Adrenal gland (tissue), 19 donors: ENCODE measurements at places on chromosomes 5 and 9. TPM values are rescaled to one million over a fixed set of nuclear protein-coding genes. Genes with fewer than 3 reads are reported as not detected.

The IFNA13 gene
- not detected for total RNA-seq

The EIF4E1B gene
- total RNA-seq, result not detected

The TSC1 gene
- 54.0 TPM for total RNA-seq

The S1PR3 gene
- 44.1 TPM for total RNA-seq

The KIF4B gene
- total RNA-seq, result not detected

The PCDHAC2 gene
- 0.52 TPM for total RNA-seq

The ADAMTS13 gene
- total RNA-seq, result 1.8 TPM

DNA sequence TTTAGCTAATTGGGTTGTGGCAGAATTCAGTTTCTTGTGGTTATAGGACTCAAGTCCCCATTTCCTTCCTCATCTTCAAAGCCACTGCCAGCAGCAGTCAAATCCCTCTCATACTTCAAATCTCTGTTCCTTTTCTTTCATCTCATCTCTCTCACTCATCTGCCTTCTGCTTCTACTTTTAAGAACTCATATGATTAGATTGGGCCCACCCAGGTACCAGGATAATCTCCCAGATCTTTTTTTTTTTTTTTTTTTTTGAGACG, 8.0 kb upstream of the REEP5 start:
- no peak overlapping the region for H3K27ac ChIP-seq
- no peak for DNase-seq
- no peak overlapping the region for H3K4me3 ChIP-seq
- H3K36me3 ChIP-seq, result no peaks in the 10 kb centered on the region
- no peaks in the 10 kb centered on the region for H3K27me3 ChIP-seq
- no peaks in the 10 kb centered on the region for H3K4me1 ChIP-seq

DNA sequence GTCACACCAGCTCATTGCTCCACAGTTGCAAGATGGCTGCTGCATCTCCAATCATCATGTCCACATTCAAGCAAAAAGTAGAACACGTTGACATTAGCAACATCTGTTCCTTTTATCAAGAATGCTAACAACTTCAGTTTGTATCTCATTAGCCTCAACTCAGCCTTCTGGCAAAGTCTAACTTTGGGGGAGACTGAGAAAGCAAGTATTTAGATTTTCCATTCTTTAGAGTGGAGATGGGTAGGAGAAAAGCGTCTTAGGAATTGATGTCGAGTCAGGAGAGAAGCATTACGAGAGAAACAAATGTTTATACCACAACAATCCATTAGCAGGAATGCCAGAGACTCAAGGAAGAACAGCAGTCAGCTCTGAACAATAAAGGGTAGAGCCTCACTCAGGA, 446.3 kb downstream of the ENC1 start:
- H3K27ac ChIP-seq, result no peak overlapping the region
- no peaks in the 10 kb centered on the region for H3K36me3 ChIP-seq
- H3K4me1 ChIP-seq, result no peaks in the 10 kb centered on the region
- H3K4me3 ChIP-seq, result no peak overlapping the region

- DNase-seq, result no peak
- H3K4me3 ChIP-seq, result no peak overlapping the region
- no peaks in the 10 kb centered on the region for H3K4me1 ChIP-seq
- no peak overlapping the region for H3K27ac ChIP-seq
- H3K27me3 ChIP-seq, result no peaks in the 10 kb centered on the region
Measured at GRCh38 chr5:97088774-97089148, 53.6 kb downstream of the LIX1 start.

- DNase-seq, result peak; percentile 59
- no peaks in the 10 kb centered on the region for H3K4me1 ChIP-seq
- H3K27ac ChIP-seq, result peak overlapping the region; percentile 72
- H3K4me3 ChIP-seq, result no peak overlapping the region
- no peaks in the 10 kb centered on the region for H3K36me3 ChIP-seq
Measured at GRCh38 chr5:131252824-131253171, 11.1 kb upstream of the CDC42SE2 start.

- H3K27ac ChIP-seq, result no peak overlapping the region
- no peaks in the 10 kb centered on the region for H3K36me3 ChIP-seq
- H3K4me1 ChIP-seq, result no peaks in the 10 kb centered on the region
- H3K4me3 ChIP-seq, result no peak overlapping the region
- H3K27me3 ChIP-seq, result no peaks in the 10 kb centered on the region
Measured at GRCh38 chr5:167412556-167412955, 878.9 kb upstream of the WWC1 start.

DNA sequence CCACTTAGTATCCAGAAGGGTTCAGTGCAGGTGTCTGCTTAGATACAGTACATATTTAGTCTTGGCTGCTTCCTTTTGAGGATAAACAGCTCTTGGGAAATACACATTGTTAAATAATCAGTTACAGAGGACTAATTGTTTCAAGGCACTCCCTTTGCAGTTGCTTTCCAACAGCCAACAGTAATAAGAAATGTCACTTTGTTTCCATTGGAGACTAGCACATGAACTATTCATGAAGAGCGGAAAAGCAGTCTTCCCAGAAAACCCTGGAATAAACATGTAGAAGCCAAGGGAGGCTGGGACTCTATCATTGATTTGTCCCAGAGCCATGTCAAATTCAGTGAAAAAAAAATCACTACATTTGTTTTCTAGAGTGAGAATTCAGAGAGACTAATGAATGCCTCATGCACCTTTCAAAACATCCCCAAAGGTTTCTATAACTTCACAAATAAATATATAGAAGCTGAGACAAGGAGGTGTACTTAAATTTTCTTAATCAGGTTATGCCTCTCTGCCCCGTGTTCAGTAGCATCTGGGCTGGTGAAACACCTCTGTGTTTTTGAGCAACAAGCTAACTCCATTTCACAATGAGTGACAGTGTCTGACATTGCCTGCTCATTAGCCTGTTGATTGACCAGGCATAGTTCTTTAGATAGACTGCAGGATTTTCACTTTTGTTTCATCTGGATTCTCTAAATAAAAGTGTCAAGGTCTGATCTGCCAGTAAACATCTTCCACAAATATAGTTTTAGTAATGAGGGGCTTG, 271.5 kb downstream of the ARRDC3 start:
- H3K27ac ChIP-seq, result no peak overlapping the region
- no peak for DNase-seq
- no peak overlapping the region for H3K4me3 ChIP-seq
- H3K27me3 ChIP-seq, result no peaks in the 10 kb centered on the region
- H3K4me1 ChIP-seq, result peaks cover 15% of the 10 kb centered on the region

GRCh38 chr5:130251931-130252330, 347.7 kb downstream of the CHSY3 start:
- H3K4me1 ChIP-seq, result no peaks in the 10 kb centered on the region
- no peaks in the 10 kb centered on the region for H3K27me3 ChIP-seq
- no peaks in the 10 kb centered on the region for H3K36me3 ChIP-seq
- H3K4me3 ChIP-seq, result no peak overlapping the region
- H3K27ac ChIP-seq, result no peak overlapping the region
- no peak for DNase-seq

GRCh38 chr5:33476992-33477391, 36.2 kb downstream of the TARS1 start:
- no peaks in the 10 kb centered on the region for H3K4me1 ChIP-seq
- H3K27me3 ChIP-seq, result no peaks in the 10 kb centered on the region
- H3K36me3 ChIP-seq, result no peaks in the 10 kb centered on the region
- DNase-seq, result no peak
